ENCODE measurements at places on chromosomes 1 and 21.

DNA sequence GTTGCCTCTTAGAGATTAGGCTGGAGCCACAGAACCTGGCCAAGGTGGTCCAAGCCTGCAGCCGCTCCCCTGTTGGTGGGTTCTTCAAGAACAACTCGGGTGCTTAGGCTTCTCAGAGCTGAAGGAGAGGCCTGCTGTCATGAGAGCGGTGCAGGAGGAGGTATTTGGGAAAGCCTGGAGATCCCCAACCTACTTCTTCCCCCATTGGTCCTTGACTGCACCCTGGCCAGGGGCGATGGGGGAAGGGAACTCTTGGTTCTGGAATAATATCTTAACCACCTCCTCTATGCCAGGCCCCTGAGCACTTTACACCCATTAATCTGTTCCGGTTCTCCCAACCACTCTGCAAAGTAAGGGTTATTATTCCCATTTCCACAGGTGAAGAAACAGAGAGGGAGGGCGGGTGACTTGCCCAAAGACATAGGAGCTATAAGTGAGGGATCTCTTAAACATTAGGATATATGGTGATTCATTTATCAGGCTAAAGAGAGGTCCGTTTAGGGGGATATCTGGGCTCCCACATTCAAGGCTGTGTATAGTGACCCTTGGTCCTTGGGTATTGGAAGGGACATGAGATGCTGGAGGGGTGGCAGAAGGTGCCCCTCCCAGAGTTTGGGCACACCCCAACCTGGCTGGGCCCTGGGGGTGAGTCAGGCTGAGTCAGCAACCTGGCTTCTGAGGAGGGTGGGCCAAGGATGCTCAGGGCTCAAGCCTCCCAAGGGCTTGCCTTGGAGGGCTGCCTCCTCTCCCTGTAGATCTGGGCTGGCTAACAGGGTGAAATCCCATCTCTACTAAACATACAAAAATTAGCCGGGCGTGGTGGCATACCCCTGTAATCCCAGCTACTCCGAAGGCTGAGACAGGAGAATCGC lies 5.2 kb downstream of the TRNP1 start:
- no peak for DNase-seq

- DNase-seq: no peak
These were observed 95.3 kb downstream of the NAV1 start for GRCh38 chr1:201634261-201634660.

DNA sequence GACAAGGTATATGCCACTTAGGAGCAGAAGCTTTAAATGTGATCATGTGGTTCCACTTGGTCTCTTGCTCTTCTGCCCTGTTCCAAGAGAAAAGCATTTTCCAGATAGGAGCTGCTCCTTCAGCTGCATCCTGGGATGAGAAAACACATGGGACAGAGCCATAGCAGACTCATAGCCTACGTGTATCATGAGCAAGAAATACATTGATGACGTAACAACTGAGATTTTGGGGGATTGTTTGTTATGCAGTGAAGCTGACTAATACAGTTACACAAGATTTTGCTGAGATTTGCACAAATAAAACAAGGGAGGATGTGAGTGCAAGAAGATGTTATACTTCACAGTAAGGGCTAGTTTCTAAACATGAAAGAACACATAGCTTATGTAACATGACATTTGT lies 36.0 kb upstream of the IRF2BP2 start:
- DNase-seq: no peak

DNA sequence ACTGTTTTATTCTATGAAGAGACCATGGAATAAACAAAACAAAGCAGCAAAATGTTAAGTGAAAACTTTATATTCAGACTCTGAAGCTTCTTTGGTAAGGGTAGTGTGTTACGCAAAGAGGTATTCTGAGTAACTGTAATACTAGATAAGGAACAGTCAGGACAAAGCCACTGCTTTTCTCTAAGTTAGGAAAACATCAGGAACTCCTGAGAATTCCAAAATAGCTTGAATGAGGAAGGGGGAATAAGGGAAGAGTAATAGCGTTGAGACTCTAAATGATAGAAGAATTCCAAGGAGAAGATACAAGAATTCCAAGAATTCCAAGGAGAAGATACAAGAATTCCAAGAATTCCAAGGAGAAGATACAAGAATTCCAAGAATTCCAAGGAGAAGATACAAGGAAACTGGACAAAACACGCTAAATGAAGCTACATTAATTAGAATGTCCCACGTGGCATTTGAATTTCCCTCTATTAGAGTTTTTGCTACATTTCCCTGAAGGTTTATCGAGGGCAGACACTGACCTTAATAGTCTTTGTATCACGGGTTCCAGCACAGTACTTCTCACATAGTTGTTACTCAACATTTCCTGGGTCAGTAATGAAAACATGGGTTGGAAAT lies 71.5 kb downstream of the SMYD3 start:
- no peak for DNase-seq

DNA sequence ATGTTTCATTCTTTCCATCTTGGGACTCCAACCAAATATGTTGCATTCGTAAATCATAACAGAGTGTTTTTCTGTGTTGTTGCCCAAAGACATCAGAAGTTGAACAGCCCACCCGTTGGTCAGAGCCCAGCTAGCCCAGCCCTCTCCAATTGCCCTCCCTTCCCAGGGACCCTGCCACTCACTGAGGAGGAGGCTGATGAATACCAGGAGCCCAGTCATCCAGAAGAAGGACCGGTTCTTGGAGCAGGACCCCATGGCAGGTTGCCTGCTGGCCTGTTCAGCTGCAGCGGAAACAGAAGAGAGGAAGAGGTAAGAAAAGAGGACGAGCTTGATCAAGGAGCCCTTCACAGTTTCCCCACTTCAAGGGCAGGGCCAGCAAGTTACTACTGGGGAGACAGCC lies 172.2 kb upstream of the ETV3 start:
- DNase-seq: no peak

- DNase-seq: no peak
These were observed 48.5 kb upstream of the ZNF644 start for GRCh38 chr1:91070298-91070697.

GRCh38 chr1:36466370-36467026 lies 2.3 kb upstream of the MRPS15 start:
- DNase-seq: no peak

DNA sequence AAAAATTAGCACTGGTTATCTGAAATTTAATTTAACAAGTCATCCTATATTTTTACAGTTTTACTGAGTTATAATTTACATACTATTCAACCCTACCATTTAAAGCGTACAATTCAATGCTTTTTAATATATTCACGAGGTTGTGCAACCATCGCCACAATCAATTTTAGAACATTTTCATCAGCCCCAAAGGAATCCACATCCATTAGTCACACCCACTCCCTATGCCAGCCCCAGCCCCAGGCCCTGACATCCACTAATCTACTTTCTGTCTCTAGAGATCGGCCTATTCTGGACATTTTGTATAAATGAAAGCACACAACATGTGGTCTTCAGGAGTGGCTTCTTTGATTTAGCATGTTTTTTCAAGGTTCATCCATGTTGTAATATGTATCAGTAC lies 134.7 kb downstream of the PSMG1 start:
- no peak for DNase-seq

- no peak for DNase-seq
These were observed 97.4 kb downstream of the GIPC2 start for GRCh38 chr1:78143152-78143551.
